ENCODE measurements at places on chromosomes 7 and 10.

DNA sequence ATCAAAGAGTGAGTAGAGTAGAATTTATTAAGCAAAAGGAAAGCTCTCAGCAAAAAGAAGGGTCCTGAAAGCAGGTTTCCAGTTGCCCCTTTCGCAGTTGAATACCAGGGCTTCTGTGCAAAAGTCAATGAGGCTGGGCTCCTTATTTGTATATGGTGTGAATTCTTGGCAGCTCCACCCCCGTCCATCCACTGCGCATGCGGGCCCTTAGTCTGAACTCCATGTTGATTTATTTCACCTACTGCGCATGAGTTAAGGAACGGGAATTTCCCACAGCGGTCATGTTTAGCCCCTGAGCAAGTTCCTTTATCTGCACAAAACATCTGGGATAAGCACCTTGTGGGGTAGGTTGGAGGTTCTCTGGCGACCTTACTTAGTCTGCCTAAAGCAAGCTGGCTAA lies 325.6 kb downstream of the ZWINT start:
- no peak for DNase-seq

GRCh38 chr7:47183862-47184590 lies 397.9 kb downstream of the TNS3 start:
- DNase-seq = no peak

- peak; percentile 82 for DNase-seq
Measured at GRCh38 chr10:72340510-72341261, 14.0 kb downstream of the DNAJB12 start.

DNA sequence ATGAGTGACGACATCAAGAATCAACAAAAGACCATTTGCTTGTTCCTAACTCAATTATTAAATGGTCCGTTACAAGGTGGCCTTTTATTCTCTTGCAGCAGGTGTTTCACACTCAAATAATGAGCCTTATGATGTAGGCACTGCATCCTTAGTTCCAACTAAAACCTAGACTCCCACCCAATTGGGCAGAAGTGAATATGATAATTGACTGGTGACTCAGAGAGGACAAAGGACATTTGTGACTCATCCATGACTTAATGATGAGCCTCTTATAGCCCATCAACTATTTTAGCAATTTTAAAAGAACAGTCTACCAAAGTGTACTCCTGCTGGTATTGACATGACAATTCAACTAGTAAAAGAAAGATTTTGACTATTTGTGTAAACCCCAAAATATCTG lies 1027.8 kb upstream of the PHF14 start:
- DNase-seq = no peak

- DNase-seq = no peak
Measured at GRCh38 chr10:1136268-1136667, 80.1 kb downstream of the WDR37 start.

- DNase-seq = no peak
Measured at GRCh38 chr10:117553142-117553814, 10.7 kb downstream of the EMX2 start.

- DNase-seq = no peak
Measured at GRCh38 chr10:64142395-64142794, 621.2 kb downstream of the REEP3 start.

DNA sequence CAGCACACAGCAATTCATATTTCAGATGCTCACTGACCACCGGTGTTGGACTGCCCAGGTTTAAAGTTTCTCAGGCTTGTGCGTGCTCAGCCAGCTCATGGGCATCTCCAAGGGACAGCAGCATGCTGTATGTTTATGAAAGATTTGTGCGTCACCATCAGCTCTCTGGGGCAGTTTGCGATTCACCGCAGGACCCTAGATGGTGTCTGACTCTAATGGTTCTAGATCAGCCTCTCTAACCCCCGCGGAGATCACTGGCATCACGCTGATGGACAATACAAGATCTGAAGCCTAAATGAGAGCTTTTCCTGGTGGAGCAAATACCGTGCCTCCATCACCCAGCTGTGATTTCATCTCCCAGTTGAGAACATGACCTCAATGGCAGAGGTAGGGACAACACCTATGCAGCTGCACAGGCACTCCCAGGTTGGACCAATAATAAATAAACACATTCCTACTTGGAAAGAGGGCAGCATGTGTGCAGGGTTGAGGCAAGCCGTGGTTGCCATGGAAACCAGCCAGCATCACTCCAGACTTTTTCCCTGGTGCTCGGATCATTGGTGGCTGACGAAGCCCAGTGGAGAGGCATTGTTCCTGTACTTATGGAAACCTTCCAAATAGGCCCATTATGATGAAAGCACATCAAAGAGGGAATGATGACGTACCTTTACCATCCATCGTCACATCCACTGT lies 253.6 kb downstream of the KCNMA1 start:
- no peak for DNase-seq

GRCh38 chr7:26688388-26688787 lies 176.0 kb downstream of the SKAP2 start:
- no peak for DNase-seq

DNA sequence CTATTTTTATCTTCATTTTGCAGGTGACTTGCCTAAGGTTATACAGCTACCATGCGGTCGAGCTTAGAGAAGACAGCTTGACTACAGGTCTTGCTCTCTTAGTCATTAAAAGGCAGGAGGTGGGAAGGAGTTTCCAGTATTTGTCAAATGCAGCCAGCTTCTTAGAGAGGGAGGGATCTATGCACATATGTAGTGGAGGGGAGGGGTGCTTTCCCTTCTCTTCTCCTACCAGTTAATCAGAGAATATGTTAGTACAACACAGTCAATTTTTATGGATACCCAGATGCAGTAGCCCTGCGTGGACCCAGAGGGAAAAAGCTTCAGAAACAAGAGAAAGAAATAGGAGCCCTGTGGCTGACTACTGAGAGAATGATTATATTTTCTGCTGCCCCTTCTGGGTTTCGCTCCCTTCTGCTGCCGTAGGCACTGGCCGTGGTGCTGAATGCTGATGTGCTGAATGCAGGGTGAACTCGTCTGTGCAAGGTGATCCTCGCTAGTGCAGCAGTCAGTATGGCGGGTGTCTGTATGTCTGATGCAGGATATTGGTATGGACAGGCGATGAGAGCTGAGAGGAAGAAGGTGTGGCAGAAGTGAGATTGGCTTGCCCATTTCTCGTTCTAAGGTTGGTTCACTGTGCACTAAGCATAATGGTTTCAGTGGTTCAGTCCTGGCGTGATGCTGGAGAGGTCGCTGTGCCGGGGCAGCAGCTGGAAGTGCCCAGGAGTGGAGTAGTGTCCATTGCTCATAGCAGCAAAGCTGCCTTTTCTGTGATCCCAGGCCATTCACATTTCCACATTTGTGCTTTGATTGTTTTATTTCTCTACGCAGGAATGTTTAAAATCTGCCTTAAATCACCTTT lies 189.2 kb upstream of the PODXL start:
- DNase-seq = no peak

GRCh38 chr7:37216923-37217322 lies 231.7 kb downstream of the ELMO1 start:
- no peak for DNase-seq

GRCh38 chr10:32846974-32847373 lies 111.1 kb downstream of the ITGB1 start:
- DNase-seq = no peak

DNA sequence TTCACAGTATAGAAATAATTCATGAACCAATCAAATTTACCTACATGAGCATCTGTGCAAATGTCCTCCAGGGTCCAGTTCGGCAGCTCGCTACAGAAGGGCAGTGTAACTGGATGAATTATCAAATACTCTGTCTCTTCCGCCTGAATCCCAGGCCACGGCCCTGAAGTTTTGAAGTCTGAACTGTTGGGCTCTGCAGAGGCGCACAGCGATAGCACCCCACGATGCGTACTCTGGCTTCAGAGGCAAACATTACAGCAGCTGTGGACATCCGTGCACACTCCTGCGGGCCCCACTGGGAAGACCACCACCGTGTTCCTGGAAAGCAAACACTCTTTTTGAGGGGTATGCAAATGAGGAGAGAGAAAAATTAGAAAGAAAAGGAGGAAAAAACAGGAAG lies 259.8 kb upstream of the TCERG1L start:
- no peak for DNase-seq

GRCh38 chr10:125166658-125167057 lies 6.3 kb upstream of the CTBP2 start:
- DNase-seq = no peak

GRCh38 chr7:5755704-5756504 lies 25.6 kb downstream of the RNF216 start:
- DNase-seq = no peak

- DNase-seq = peak; percentile 98
Measured at GRCh38 chr7:73522105-73522872, at the start of gene BAZ1B. TSS of gene BAZ1B (minus strand) at chr7:73522293. CDS start at chr7:73521933, 360 bp downstream.

GRCh38 chr7:108066486-108066885 lies 63.5 kb upstream of the LAMB1 start:
- no peak for DNase-seq

DNA sequence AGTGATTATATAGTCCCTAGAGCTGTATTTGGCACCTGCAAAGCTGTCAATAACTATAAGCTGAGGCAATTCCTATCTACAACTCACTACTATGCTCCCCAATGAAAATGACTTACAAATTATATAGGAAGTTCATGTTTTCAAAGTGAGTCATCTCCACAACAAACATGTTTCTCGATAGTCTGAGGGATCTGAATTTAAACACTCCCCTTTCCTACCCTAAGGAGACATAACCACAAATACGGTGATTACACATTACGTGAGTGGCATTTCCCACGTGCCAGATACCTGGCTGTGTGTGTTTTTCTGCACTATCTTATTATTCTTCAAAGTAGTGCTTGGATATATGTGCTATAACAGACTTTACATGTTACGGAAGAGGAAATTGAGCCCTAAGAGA lies 122.5 kb upstream of the C1QL3 start:
- no peak for DNase-seq

DNA sequence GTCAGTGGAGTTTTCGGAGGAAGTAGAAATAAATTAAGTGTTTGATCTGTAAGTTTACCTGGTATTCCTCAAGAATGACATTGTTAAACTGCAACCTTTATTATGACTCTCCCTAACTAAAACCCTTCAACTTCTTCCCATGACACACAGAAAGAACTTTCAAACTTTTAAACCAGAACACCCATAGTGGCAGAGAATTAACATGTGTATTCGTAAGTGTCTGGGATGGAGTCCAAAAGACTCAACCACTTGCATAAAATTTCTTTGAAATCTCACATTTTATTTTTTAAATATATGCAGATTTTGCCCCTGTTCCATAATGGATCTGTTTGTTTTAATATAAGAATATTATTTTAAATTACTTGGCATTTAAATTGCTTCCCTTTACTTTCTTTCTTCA lies 54.6 kb upstream of the PLXNA4 start:
- DNase-seq = no peak

- DNase-seq = no peak
Measured at GRCh38 chr10:34528320-34528719, 286.8 kb downstream of the PARD3 start.

DNA sequence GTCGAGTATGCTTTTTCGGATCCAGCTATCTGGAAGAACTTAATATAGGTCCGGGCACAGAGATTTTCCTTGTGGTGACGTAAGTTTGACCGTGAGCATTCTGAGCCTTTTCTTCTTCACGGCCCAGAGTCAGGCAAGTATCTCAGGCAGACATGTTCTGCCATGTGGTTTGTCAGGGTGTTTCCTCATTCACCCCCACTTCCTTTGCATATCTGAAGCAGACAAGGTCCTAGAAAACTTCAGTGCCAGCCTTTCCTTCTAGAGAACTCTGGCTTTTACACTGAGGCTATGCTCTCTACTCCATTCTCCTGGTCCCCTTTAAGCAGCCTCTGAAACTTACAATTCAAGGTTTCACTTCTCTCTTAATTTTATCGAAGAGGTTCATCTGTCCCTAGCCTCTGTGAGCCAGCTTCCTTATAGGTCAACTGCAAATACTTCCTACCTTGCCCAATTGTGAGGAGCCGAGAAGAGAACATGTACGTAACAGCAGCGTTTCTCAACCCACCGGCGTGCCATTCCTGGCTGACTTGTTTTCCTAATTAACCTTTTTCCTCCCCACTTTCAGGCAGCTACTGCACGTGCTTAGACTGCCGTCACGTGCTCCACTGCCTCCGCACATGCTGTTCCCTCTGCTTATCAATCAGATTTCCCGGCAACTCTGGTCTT lies 47.3 kb downstream of the CDCA7L start:
- peak; percentile 44 for DNase-seq

- DNase-seq = peak; percentile 10
Measured at GRCh38 chr10:92544296-92544695, 29.6 kb downstream of the IDE start.

DNA sequence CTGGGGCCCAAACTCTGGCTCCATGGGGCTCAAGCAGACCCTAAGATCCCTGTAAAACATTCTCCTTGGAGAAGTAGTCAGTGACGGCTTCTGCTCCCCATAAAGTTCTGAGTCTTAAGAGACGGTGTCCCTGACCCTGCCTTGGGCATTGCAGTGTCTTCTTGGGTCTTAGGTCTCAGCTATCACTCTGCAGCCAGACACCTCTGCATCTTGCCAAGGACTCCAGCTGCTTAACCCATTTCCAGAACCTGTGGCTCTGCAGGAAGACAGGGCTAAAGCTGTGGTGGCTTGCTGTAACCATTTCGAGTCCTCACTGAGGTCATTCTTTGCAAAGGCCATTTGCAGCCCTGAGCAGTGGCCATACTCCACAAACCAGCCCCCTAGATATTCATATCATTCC lies 337.1 kb upstream of the ZMIZ1 start:
- DNase-seq = no peak

- peak; percentile 87 for DNase-seq
Measured at GRCh38 chr7:150668472-150668911, 17.0 kb upstream of the GIMAP2 start.

DNA sequence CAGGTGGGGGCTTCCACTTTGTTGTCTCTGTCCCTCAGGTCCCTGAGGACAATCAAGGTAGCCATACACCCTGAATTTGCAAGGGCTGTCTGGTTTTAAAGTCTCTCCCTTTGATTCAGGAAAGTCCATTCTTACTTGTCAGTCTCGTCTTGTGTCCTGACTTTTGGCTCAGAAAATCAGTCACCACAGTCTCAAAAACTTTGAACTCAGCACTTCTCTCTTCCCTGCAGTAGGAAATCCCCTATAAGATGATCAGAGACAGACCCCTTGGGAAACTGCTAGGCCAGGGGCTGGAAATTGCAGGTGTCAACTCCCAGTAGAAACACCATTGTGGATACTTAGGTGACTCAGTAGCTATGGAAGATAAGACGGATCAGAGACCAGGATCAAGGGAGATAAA lies 73.1 kb downstream of the CDC123 start:
- no peak for DNase-seq

- DNase-seq = no peak
Measured at GRCh38 chr7:7650682-7651206, 10.2 kb downstream of the UMAD1 start.

DNA sequence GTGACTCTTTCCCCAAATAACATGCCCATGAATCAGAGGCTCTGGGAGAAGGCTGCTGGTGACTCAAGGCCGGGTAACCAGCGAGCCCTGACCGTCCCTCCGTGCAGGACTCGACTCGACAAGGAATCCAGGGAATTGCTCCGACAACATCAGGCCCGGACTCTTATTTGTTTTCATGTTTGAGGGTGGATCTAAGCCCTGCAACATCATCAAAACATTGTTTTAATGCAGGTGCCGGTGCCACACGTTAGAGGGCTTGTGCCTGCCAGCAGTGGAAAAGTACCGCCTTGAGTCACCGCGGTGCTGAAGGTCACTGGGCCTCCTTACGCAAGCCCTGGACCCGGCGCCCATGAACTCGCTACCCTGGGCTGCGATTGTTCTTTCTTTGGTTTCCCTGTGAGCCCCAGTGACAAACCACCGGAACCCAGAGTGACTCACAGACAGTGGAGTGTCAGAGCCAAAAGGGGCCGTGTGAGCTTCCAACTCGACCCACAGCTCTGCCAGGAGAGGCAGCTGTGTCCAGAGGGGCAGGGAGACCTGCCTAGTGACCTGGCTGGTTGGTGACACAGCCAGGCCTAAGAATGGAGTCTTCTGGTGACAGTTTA lies 139.4 kb upstream of the SHH start:
- no peak for DNase-seq
